ENCODE measurements at places on chromosomes 1 and 21. TPM values are rescaled to one million over a fixed set of nuclear protein-coding genes. Genes with fewer than 3 reads are reported as not detected.

CDC42SE1 gene
- total RNA-seq = 368 TPM

DUSP12 gene
- 21.8 TPM for total RNA-seq

UBE2J2 gene
- 60.2 TPM for total RNA-seq

OR2T11 gene
- not detected for total RNA-seq

IPP gene
- 10.3 TPM for total RNA-seq

GSTM5 gene
- not detected for total RNA-seq

HSPA6 gene
- 0.10 TPM for total RNA-seq

RBM8A gene
- 169 TPM for total RNA-seq

RHD gene
- total RNA-seq = not detected

FAM78B gene
- 0.18 TPM for total RNA-seq

GBP6 gene
- 0.40 TPM for total RNA-seq

EFNA1 gene
- total RNA-seq = 0.26 TPM

COL24A1 gene
- total RNA-seq = not detected

LRRC8B gene
- 15.8 TPM for total RNA-seq

ANKRD45 gene
- total RNA-seq = not detected

WNT3A gene
- not detected for total RNA-seq

ISG15 gene
- total RNA-seq = 87.5 TPM

SERINC2 gene
- not detected for total RNA-seq

ICOSLG gene
- 5.0 TPM for total RNA-seq

ETV3L gene
- total RNA-seq = not detected

EXO1 gene
- 28.4 TPM for total RNA-seq

VHLL gene
- total RNA-seq = not detected

CA6 gene
- 2.4 TPM for total RNA-seq

SPATA46 gene
- total RNA-seq = not detected

LYSMD1 gene
- 3.1 TPM for total RNA-seq

B3GALT2 gene
- 0.26 TPM for total RNA-seq

RASSF5 gene
- total RNA-seq = 210 TPM

SLX9 gene
- 39.5 TPM for total RNA-seq

LCE2A gene
- not detected for total RNA-seq

TMEM51 gene
- 0.28 TPM for total RNA-seq

DENND1B gene
- total RNA-seq = 22.9 TPM

SPRR5 gene
- not detected for total RNA-seq

LMO4 gene
- 29.2 TPM for total RNA-seq

ANGPTL1 gene
- not detected for total RNA-seq

SERPINC1 gene
- total RNA-seq = not detected

ENAH gene
- not detected for total RNA-seq

DYNLT5 gene
- total RNA-seq = not detected

AADACL3 gene
- total RNA-seq = not detected

MAB21L3 gene
- not detected for total RNA-seq

RORC gene
- 0.70 TPM for total RNA-seq

CTH gene
- 1.4 TPM for total RNA-seq

CFAP74 gene
- total RNA-seq = not detected

CACNA1S gene
- total RNA-seq = not detected

THBS3 gene
- total RNA-seq = 28.2 TPM

FGR gene
- total RNA-seq = 0.24 TPM

ASCL5 gene
- not detected for total RNA-seq

OR2AK2 gene
- total RNA-seq = not detected

LYPD8 gene
- not detected for total RNA-seq

SH2D1B gene
- not detected for total RNA-seq

MCOLN3 gene
- 11.5 TPM for total RNA-seq

Data from activated naive CD4-positive, alpha-beta T cell treated with anti-CD3 and anti-CD28 coated beads, Interleukin-2, amount 10 ng/mL, durations not matched to agents 5 hours and 36 hours (primary cell).